NCI-H1930 (cell line): ENCODE measurements at places on chromosomes 5 and 9.

DNA sequence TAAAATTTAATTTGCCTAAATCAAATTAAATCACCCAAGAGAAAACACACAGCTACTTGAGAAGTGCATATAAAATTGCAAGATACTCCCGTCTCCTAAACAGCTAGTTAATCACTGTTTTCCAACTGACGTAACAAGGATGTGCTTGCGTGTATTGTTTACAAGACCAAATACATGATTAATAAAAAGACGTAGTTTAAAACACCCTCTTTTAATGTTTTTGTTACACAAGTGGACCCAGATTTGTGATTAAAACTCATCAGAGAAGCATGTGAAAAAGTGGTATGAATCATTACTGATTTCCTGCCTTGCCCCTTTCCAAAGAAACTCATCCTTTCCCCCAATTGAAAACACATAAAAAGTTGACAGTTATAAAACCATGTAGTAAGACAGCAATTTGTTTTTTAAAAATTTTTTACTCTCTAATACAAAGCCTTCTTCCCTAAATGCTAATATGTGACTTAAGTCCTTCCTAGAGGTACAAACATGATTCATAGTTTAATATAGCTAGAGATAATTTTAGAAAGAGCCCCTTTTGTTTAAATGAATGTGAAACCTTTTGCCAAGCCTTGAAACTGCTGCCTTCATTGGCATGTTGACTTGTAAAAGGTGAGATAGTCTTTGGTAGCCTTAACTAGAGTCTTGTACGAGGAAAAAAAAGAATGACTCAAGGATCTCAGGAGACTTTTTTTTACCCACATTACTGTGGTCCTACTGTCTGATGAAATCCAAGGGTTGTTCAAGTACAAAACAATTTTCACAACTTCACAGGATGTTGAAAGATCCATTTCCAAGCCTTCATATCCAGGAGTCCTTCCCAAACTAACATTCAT is 61.4 kb upstream of the FST start:
- no peak for DNase-seq

- no peak for DNase-seq
Measured at GRCh38 chr5:164563370-164563769, 1058.0 kb downstream of the MAT2B start.

DNA sequence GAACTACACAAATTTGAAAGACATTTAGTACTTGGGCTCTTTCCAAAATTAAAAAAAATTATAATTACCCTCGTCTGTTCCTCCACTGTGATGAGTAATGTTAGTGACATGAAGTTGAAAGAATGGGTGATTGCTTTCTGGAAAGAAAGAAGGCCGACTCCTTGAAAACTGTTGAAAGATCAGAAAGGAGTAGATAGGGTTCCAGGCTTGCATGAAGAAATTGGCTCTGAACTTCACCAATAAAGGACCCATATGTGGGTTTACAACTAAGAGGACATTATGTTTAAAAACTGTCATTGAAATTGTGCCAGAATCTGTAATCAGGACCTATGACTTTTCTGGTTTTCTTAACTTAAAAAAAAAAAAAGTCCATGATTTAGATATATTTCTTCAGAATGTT is 20.7 kb upstream of the MOCS2 start:
- DNase-seq = no peak

DNA sequence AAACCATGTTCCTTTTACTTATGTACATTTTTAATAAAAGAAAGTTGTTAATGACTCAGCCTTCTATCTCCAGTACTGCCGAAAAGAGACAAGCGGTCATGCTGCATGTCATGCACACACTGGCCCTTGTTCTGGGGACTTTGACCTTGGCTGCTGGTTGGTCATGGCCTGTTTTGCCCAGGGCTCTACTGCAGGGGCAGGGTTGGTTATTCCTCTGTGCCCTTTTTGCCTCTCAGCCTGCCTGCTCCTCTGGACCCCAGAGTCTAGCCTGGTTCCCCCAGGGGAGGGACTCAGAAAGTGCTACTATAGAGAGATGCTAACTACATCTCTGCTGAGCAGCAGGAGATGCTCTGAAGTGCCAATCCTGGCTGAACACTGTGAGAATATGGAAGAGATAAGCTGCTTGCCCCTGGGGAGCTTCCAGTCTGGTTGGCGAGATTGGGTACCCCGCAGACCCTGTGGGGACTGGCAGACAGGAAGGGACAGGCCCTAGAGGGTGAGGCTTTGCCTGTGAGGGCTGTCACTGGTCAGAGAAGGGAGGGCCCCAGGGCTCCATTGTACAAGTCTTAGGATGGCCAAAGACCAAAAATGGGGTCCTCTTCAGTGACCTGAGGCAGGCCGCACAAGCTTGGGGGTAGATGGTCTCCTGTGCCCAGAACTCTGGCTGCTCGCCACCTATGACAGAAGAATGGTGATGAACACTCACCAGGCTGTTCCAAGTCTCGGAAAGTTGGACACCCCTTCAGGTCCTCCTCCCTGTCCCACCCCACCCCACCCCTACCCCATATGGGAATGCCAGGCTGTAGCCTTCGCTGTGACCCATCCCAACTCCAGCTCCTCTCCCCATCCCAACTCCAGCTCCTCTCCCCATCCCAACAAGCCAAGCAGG is 14.3 kb downstream of the IRF1 start:
- DNase-seq = no peak

DNA sequence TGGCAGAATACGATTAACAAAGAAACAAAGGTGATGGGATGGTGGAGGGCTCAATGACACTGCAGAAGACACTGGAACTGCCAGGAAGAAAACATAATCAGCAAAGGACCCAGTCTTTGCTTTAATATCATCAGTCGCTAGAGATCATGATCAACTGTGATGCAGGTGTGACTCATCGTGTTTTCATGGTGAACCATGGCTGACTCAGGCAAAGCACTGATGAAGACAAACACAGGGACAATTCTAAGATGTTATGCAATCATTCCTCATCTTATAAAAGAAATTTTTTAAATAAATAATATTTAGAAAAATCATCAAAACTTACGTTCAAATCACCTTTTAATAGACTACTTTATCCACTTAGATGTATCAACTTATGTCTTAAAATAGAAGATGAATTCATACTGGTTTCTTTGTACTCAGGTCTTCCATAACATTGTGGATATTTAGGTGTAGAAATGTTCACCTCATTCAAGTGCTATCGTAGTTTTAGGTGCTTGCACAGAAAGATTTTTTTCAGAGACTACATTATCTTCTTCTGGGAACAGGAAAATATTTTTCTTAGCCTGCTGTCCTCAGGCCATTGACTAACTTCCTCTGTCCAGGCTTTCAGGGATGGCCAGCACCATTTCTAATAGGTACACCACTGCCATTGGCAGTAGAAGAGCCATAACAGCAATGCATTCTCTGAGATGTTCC is 673.4 kb upstream of the MEF2C start:
- DNase-seq = no peak

DNA sequence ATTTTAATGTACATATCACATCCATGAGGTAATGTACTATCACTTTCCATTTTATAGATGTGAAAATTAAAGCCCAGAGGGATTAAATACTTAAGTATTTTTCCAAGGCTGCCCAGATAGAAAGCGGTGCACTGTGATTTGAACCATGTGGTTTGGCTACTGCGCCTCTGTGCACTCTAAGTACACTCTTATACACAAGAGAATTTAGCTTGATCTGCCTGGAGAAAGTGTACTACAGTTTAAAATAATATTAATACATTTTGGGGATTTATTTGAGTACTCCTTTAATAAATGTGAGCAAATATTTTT is 360.4 kb upstream of the ACTBL2 start:
- DNase-seq = no peak

- no peak for DNase-seq
Measured at GRCh38 chr9:88072831-88073375, 65.4 kb downstream of the SPATA31C2 start.

GRCh38 chr5:107265193-107265592 is 405.5 kb downstream of the EFNA5 start:
- no peak for DNase-seq
